IPS DF 19.7 (cell line): ENCODE measurements at places on chromosomes 7 and 10.

GRCh38 chr7:101684983-101685330, 55.9 kb upstream of the MYL10 start:
- DNase-seq, result no peak

DNA sequence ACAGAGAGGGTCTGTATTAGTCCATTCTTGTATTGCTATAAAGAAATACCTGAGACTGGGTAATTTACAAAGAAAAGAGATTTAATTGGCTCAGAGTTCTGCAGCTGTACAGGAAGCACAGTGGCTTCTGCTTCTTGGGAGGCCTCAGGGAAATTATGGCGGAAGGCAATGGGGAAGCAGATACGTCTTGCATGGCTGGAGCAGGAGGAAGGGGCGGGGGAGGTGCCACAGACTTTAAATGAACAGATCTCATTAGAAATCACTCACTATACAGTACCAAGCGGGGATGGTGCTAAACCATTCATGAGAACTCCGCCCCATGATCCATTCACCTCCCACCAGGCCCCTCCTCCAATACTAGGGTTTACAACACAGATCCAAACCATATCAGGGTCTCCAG, 3.7 kb upstream of the CALU start:
- no peak for DNase-seq

- DNase-seq, result no peak
Observed at GRCh38 chr10:132846631-132847415, 60.9 kb upstream of the NKX6-2 start.

GRCh38 chr10:78531088-78531487, 497.4 kb downstream of the RPS24 start:
- DNase-seq, result no peak

GRCh38 chr7:158550886-158551452, 36.7 kb downstream of the PTPRN2 start:
- DNase-seq, result no peak

DNA sequence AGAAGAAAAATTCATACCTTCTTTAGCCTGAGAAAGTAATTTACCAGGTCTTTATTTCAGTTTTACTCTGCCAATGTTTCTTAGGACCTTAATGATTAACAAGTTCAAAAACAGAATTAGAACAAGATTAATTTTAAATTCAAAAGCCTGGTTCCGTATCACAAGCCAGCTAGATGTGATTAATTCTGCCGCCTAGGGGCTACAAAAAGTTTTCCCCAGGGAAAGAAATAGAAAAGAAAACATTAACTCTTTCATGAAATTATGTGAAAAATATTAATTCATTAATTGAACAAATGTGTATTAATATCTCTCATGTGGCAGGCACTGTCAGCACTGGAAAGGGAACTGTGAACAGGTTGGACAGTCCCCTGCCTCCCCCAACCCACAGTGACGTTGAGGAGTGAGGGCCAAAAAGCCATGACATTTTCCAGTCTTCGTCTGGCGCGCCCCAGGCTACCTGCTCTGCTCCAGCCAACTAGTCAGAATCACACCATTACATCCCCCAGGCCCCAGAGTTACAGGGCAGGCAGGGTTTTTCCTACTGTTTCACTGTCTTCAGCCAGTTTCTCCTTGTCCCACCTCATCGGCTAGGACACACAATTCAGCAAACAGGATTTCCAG, 20.1 kb downstream of the TMEM176A start:
- no peak for DNase-seq

DNA sequence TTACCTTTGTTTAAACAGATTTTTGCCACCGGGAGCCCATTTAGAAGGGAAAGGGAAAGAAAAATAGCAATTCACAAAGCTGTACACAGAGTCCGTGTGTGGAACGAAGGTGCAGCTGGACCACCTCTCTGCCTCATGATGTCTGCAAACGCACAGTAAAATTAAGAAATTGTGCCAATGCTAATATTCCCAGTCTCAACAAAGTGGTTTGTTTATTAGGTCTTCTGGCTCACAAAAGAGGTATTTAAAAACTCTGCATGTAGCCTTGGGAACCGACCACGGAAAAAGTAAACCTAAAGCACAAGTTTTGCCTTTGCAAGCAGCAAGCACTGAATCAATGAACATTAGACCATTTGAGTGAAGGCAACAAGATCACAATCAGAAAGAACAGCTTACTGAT, 57.7 kb downstream of the CREB3L2 start:
- no peak for DNase-seq

- DNase-seq, result no peak
Observed at GRCh38 chr7:121882731-121883130, 9.8 kb downstream of the PTPRZ1 start.

- no peak for DNase-seq
Observed at GRCh38 chr10:86785968-86786367, 29.5 kb downstream of the BMPR1A start.

DNA sequence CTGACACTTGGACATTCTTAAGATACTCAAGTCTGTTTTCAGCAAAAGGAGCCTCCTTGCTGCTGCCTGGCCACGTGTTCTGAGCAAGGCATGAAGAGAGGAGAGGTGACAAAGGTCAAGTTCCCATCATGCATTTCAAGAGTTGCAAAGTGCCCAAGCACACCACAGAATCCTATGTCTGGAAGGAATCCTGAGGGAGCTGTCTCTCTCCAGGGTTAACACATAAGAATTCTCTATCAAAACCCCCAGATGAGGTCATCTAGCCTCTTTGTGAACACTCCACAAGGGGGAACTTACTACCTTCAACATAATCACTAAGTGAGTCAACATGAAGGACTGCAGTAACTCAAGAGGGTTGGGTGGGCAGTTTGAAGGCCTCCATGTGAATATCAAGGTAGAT, 155.5 kb downstream of the RNF216 start:
- DNase-seq, result no peak

DNA sequence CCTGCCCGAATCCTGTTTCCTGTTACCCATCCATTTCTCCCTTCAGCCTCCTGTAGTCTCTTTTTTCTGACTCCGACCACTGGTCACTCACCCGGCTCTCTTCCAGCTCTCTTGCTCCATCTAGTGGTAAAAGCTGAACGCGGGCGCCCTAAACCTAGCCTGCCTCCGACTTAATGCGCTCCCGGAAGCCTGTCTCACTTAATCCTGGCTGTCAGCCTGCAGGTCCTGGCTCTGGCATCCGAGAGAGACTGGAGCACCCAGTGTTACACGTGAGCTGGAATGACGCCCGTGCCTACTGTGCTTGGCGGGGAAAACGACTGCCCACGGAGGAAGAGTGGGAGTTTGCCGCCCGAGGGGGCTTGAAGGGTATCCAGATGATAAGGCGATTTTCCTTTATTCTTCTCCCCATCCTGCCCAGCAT, 10.3 kb downstream of the SUMF2 start:
- peak; percentile 45 for DNase-seq

- DNase-seq, result no peak
Observed at GRCh38 chr7:28024786-28025334, 155.7 kb downstream of the JAZF1 start.

GRCh38 chr10:21497177-21497807, 28.2 kb downstream of the SKIDA1 start:
- DNase-seq, result no peak

DNA sequence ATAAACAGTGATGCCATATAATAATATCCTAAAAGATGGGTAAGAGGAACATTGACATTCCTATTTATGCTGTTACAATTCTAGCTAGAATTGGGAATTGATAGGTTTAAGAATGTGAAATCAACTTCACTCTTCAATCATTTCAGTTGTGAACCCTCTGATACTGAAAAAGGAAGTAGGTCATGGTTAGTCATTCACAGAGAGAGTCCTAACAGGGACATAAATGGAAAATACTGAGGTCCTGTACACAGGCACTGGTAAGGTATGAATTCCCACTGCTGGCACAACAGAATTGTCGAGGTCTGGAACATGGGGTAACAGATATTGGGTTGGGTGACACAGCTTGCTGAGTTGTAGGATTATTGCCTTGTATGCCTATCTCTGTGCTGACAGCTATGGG, 289.4 kb upstream of the LRRN3 start:
- no peak for DNase-seq

DNA sequence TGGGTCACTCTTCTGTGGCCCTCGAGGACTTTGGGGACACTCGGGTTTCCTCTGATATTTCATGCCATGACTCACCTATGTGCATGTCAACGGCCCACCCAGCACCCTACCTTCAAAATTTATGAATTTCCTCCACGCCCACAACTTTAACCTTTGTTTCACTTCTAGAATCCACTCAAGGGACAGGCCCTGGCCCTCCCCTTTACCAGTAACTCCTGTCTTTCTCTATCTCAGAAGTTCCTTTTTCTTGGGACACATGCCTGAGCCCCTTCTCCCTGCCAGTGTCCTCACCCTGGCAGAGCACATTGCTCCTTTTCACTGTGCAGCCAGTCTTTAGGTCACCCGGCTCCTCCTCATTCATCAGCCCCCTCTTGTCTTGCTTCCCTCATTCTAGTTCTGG, 282.5 kb upstream of the KLF6 start:
- DNase-seq, result no peak

DNA sequence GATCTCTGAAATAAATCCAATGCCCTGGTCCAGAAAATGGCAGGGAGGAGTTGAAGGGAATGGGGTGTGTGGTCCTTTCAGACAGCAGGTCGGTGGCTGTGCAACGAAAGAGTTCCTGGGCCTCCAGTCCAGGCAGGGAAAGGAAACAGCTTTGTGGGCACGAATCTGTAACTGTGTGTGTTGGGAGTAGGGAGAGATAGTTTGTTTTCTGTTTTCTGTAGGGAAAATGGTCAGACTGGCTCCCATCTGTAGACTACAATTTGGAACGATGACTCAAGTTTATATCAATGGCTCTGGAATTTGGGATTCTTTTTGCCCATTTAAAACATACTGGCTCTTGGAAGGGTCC, 2.6 kb upstream of the HOXA9 start:
- no peak for DNase-seq

GRCh38 chr10:4176500-4177281, 391.7 kb upstream of the KLF6 start:
- DNase-seq, result no peak
